ENCODE measurements at places on chromosomes 1 and 21. TPM values are rescaled to one million over a fixed set of nuclear protein-coding genes. Genes with fewer than 3 reads are reported as not detected.

GRCh38 chr1:39919545-39919944 lies 17.8 kb upstream of the MYCL start:
- no peak for DNase-seq

Gene AZIN2
- total RNA-seq: 9.6 TPM

Gene HAO2
- total RNA-seq: 0.16 TPM

- no peak for DNase-seq
These were observed 93.9 kb upstream of the CD34 start for GRCh38 chr1:208004851-208005250.

Gene FCGR2B
- total RNA-seq: 3.4 TPM

Gene HJV
- total RNA-seq: 9.4 TPM

Gene KIRREL1
- 48.6 TPM for total RNA-seq

DNA sequence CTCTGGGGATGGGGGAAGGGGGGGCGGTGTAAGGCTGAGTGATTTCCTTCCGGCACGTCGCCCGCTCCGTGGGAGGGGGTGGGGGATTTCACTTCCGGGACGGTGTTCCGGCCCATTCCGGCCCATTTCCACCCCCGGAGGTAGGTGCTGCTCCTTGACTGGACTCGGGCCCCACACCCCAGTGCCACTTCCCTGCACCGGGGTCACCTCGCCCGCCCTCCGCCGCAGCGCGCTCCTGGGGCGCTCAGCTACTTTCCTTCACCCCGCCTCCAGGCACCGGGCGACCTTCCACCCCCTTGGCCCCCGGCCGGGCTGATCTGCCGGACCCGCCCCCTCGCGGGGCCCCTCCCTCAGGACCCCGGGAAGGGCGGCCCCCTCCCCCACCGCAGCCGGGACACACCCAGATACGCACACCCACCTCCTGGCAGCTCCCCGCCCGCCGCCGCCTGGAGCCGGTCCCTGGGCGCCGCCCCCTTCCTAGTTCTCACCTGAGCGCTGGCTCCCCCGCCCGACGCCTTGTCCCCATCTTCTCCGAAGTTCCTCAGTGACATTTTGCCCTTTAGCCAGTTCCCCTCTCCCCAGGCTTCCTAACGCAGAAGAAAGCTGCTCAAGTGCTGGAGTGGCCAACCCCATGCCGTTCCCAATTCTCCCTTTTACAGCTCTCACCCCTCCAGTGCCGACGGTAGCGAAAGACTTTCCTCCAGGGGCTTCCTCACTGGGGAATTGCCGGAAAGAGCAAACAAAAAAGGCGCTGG lies at the start of gene ZBTB37:
TSS of gene ZBTB37 (plus strand) at position 115 of the 755 bp plus-strand sequence. CDS start 1,846 bp downstream, outside the sequence.
- peak; percentile 56 for DNase-seq

- DNase-seq: no peak
These were observed 4.3 kb downstream of the ERRFI1 start for GRCh38 chr1:8021676-8022266.
